ENCODE measurements at places on chromosomes 5 and 9. TPM values are rescaled to one million over a fixed set of nuclear protein-coding genes. Genes with fewer than 3 reads are reported as not detected.

Gene OBP2B
- not detected for total RNA-seq

- DNase-seq = no peak
These were observed 43.6 kb upstream of the ABCA1 start for GRCh38 chr9:104971511-104971910.

- DNase-seq = no peak
These were observed 54.9 kb downstream of the ADGRV1 start for GRCh38 chr5:90613459-90613858.

GRCh38 chr5:102617191-102618187 is 118.7 kb upstream of the SLCO6A1 start:
- DNase-seq = peak; percentile 34

DNA sequence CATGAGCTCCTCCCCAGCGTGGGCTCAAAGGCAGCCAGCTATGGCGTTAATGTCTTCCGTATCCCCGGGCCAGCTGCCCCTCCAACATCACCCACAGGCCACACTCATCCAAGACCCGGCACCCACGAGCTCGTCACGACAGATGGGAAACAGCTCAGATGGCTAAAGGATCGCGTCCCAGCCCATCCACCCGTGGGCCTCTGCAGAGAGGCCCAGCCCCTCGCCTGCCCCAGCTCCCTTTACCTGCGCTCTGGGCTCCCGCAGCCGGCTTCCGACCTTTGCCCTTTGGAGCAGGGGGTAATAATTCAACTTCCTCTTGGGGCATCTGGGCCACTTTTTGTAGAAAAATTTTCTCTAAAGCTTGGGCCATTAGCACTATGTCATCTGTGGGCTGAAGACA is 16.5 kb downstream of the BRD3 start:
- no peak for DNase-seq

DNA sequence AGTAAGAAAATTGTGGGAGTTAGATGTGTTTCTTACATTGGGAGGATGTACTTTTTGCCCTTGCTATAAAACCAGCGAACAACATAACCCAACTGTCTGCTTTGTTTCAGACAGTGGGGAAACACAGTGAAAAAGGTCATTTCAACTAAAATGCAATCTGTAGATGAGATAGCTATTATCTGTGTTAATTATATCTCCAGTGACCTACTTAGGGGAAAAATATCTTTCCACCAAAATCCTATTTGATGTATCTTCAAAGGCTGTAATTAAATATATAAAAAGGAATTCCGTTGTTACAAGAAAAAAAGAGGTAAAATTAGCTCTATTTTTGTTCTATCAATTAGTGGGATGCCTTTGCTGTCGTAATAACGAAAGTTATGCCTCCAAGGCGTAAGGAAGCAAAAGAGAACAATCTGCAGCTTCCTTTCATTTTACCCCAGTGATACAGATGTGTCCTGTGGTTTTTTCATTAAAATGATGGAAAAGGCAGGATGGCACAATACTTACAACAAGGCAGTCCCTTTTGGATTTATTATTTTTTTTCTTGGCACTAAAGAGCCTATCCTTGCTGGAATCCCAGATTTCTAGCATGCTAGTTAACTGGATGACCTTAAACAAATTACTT is 100.9 kb downstream of the GNA14 start:
- DNase-seq = no peak

Measured in lung (tissue), 17 donors.